ENCODE measurements at places on chromosomes 13 and 19. TPM values are rescaled to one million over a fixed set of nuclear protein-coding genes. Genes with fewer than 3 reads are reported as not detected.
A peak's percentile ranks its signal among the peaks of the same experiment; 100 is the strongest.

- H3K4me3 ChIP-seq: no peak overlapping the region
- H3K4me1 ChIP-seq: no peaks in the 10 kb centered on the region
- no peak overlapping the region for H3K27ac ChIP-seq
- no peak for DNase-seq
- H3K36me3 ChIP-seq: no peaks in the 10 kb centered on the region
Observed at GRCh38 chr13:110393761-110394160, 86.7 kb downstream of the COL4A2 start.

GRCh38 chr19:3365836-3366752 is at the start of gene NFIC:
NFIC (plus strand) TSS chr19:3366583; CDS start chr19:3366637, 54 bp downstream.
- no peak within 1 kb of the TSS for H3K27ac ChIP-seq
- DNase-seq: no peak
- H3K4me3 ChIP-seq: peak within 1 kb of the TSS; percentile 74

DNA sequence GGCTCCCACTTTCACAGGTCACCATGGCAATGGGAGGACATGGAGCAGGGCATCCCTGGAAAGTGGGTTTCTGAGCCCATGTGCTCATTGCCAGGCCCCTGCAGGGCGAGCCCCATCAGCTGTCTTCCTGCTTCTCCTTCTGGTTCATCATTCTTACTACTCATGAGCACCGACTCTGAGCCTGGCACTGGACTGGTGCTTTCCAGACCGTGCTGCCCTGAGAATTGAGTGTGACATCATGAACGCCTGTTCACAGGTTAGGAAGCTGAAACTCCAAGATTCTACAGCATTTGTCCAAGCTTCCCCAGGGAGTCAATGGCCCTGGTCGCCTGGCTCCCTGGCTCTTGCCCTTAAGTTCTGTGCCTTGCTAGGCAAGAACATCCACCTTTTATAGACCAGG is 210.4 kb upstream of the ZNF536 start:
- no peak for DNase-seq
- no peak overlapping the region for H3K4me3 ChIP-seq
- H3K27ac ChIP-seq: no peak overlapping the region

DNA sequence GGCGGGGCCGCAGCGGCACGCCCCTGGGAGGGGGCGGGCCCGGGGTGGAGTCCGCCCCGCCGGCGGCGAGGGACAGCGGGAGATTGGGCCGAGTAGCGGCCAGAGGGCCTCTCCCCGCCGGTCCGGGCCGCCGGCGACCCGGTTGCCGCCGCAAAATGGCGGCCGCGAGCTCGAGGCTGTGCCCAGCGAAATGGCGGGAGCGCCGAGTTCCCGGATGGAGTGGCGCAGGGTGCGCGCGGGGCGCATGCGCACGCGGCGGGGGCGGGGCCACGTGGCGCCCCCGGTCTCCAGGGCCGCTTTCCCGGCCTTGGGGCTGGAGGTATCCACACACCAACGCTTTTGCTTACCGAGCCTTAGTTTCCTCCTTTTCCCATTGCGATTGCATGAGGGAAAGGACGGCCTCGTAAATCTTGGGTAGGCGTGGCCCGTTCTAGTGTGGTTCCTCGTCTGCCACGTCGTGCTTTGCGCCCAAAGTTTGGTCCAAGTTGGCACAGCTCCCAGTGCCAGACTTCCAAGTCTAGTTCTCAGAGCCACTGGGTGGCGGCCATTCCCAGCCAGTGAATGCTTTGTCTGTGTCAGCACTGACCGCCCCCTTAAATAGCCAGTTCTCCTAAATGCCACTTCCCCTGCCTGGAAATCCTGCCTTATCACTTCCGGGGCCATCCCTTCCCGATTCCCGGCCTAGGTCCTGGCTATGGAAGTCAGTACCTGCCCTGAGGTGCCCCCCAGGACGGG is 513 bp downstream of the CIRBP start:
- peak overlapping the region; percentile 86 for H3K4me3 ChIP-seq
- peaks cover 45% of the 10 kb centered on the region for H3K36me3 ChIP-seq
- DNase-seq: peak; percentile 86
- peak overlapping the region; percentile 80 for H3K27ac ChIP-seq

DNA sequence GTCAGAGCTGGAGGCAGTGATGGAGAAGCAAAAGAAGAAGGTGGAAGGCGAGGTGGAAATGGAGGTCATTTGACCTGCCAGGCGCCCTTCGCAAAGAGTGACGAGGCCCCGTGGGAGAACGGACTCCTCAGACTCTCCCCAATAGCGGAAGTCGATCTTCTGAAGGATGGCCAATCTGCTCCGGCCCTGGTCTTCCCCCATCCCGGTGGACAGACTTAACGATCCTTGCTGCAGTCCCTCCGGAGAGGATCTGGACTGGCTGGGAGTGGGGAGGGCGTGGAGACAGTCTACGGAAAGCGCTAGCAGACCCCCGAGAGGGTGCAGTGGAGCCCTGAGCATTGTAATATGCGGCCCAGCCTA is 11.9 kb downstream of the EPS8L1 start:
- no peak for DNase-seq
- H3K4me1 ChIP-seq: peaks cover 27% of the 10 kb centered on the region
- peaks cover 12% of the 10 kb centered on the region for H3K36me3 ChIP-seq
- H3K27ac ChIP-seq: no peak overlapping the region
- H3K27me3 ChIP-seq: peaks cover 47% of the 10 kb centered on the region

DNA sequence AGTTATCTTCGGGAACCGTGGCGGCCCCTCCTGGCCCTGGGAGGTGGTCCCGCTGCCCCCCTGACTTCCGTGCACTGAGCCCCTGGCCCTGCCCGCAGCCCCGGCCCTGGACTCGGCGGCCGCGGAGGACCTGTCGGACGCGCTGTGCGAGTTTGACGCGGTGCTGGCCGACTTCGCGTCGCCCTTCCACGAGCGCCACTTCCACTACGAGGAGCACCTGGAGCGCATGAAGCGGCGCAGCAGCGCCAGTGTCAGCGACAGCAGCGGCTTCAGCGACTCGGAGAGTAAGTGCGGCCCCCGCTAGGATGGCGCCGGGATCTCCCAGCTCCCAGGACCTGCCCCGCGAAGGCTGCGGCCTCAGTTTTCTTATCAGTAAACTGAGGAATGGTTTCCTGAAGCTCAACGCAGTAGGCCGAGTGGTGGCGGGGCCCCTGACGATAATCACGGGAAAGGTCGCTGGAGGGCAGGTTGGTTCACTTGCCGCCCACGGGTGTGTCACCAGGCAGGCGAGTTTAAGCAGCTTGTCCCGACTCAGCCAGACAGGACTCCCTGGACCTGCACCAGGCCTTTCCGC is 924 bp downstream of the RGCC start:
- H3K4me3 ChIP-seq: peak overlapping the region; percentile 74
- H3K27ac ChIP-seq: no peak overlapping the region
- peaks cover 35% of the 10 kb centered on the region for H3K27me3 ChIP-seq
- peaks cover 38% of the 10 kb centered on the region for H3K4me1 ChIP-seq
- peak; percentile 35 for DNase-seq

Gene ZNF208
- total RNA-seq: 10.5 TPM

Gene SLITRK1
- total RNA-seq: not detected

Gene C1QTNF9
- not detected for total RNA-seq

Gene KCNJ14
- total RNA-seq: 1.7 TPM

Measured in activated B cell treated with CpG ODN at 0.5 μM for 24 hours (primary cell).